C1 segment of cervical spinal cord (tissue), 14 donors: ENCODE measurements at places on chromosomes 13 and 19.

- no peak for DNase-seq
Measured at GRCh38 chr19:3818466-3818865, 32.3 kb upstream of the MATK start.

GRCh38 chr19:51783372-51783771, 11.6 kb upstream of the FPR3 start:
- DNase-seq = no peak

DNA sequence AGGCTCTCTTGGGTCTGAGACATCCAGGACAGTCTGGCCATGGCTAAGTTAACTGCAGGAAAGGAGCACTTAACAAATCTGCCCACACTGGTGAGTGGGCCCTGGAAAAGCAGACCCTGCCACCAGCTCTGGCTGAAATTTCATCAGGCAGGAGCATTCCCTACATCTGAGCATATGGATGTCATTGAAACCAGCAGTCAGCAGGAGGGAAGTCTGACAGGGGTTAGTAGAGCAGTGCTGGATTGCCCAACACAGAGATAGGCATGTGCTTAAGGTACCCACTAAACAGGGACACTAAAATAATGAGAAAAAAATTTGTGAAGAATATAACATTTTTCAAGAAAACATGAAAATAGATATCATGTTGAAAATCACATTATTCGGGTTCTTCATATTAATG, 13.6 kb upstream of the ACOD1 start:
- no peak for DNase-seq

DNA sequence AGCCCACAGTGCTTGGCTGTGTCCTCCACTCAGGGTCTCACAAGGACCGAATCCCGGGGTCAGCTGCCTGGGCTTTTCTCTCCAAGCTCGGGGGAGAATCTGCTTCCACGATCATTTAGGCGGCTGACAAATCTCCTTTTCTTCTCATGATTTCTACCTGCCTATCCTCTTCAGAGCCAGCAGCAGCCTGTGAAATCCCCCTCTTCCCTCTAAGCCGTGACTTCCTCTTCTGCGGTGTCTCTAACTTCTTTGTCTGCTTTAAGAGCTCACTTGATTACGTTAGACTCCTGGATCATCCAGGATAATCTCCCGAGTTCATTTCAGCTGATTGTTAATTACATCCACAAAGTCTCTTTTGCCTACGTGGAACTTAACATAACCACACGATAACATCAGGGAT, 22.5 kb upstream of the ZNF845 start:
- DNase-seq = no peak

DNA sequence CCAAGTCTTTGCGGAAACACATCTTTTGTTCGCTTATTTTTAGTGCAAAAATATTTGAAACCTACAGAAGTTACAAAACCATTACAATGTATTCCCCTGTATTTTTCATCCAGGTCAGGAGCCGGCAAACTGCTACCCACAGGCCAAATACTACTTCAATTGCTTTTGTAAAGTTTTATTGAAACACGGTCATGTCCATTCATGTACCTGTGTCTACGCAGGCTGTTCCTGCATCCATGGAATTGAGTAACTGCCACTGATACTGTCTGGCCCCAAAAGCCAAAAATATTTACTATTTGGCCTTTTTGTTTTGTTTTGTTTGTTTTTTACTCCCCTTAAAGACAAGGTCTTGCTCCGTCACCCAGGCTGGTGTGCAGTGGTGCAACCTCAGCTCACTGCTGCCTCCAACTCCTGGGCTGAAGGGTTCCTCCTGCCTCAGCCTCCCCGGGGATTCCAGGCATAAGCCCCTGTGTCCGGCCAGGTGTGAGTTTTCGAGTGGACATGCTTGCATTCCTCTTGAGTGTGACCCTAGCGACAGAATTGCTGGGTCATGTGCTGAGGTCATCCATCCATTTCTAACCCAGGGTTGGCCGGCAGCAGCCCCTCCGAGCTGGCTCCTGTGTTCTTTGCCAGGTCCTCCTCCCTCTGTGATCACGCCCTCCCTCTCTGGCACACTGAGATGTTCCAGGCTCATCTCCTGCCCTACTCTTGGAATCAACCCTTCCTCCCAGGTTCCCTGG, 10.9 kb upstream of the S1PR4 start:
- DNase-seq = no peak

DNA sequence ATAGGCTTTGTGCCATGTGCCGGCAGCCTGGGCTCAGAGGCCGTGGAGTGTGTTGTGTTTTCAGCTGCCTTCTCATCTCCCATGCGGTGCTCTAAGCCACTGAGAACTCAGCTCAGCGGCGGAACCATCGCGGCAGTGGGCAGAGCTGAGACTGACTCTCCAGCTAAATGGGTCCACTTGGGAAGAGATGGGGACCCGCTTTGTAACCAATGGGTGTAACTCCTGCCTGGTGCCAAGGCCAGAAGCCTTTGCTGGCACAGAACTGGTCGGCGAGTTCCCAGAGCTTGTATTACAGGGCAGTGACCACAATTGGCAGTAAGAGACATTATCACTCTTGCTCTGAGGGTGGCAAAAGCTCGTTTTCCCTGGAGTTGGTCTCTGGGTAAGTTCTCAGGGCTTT, 183.0 kb downstream of the STK24 start:
- DNase-seq = peak; percentile 39

GRCh38 chr19:33604651-33605050, 17.1 kb upstream of the CHST8 start:
- no peak for DNase-seq

- DNase-seq = no peak
Measured at GRCh38 chr13:44207476-44207875, 166.1 kb upstream of the SERP2 start.

DNA sequence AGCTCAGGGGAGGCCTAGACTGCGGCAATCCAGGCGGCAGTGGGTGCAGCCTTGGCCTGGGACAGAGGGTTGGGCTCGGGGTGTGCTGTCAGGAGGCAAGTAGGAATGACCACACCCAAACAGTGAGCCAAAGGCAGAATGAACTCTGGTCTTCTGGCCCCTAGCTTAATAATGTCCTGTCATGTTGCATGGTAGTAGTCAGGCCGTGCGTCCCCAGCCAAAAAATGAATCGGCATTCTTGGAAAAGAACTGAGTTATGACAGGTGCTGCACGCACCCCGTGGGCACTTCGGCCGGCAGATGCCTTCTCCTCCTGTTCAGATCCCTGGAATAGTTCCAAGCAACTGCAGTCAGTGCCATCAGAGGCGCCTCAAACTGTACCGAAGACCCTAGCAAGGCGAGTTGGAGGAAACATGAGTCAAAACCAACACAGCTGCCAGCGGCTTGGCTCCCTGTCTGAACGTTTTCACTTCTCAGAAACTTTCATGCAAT, 55.9 kb downstream of the ATP7B start:
- no peak for DNase-seq

DNA sequence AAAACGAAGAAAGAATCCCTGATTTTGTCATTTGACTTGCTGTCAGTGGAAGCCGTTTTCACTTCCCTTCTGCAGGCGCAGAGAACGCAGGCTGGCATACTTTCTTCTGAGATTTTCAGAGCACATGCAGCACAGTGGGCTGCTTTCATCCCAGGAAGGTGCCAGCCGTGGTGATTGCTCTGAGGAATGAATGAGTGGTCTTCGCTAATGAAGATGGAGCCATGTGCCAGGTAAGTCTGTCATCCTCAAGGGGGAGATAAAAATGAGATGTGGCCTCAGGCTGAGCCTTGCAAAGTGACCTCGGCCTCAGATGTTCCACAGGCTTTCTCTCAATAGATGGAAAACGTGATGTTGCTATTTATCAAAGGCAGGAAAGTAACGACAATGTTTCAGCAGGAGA, 94.6 kb upstream of the FARP1 start:
- no peak for DNase-seq

GRCh38 chr13:36919833-36920615, at the start of gene SMAD9:
Gene SMAD9 (minus strand): TSS chr13:36920238. CDS start chr13:36879689, 40,549 bp downstream.
- DNase-seq = peak; percentile 45

DNA sequence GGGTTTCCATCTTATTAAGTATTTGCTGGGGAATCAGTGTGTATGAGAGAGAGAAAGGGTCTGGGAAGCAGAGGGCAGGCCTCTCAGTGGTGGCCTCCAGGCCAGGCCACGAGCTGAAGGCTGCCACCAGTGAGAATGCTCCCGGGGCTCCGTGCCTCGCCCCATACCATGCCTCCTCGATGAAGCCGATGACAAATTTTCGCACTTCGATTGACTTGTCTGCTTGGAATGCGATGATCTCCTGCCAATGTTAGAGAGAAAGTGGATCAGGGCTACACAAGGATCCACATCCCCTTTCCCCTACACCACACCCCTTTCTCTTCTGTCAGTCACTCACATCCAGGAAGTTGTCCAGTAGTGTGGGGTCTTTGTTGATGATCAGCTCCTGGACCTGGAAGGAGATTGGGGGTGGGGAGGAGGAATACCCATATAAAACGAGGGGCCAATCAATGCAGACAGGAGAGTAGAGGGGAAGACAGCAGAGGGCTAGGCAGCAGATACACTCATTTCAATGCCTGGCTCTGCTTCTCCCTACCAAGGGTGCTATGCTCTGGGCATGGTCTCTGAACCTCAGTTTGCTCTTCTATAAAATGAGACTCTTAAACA, 10.7 kb downstream of the SYMPK start:
- DNase-seq = no peak

DNA sequence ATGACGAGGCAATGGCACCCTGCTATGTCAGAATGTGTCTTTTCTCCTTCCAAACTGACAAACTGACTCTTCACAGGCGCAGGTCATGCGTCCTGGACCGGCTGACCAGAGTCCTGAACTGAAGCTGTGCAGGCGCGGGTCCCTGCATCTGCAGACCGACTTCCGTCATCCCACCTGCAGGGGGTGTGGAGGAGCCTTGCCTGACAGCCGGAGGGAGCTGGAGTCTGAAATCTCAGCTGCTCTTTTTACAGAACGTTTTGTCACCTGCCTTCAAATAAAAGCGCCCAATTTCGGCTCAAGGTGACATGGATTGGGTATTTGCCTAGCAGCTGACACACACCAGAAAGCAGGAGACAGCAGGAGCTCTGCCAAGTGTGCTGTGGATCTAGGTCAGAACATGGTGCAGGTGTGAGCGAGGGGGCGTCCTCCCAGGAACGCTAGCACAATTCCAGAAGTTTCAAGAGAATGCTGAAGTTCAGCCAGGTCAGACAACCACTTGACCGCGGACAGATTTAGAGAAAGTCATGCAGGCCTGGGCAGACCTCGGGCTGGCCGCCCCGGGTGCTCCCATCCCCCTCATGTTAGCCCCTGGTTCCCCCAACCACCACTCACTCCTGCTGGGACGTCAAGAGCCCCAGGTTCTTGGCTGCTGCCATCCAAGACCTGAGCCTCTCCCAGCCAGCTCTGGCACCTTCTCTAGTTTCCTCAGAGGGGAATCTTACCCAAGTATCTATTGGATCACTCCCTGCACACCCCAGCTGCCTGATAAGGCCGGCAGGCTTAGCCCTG, 32.8 kb downstream of the ELL start:
- DNase-seq = no peak

- no peak for DNase-seq
Measured at GRCh38 chr19:10079031-10079453, 7.1 kb upstream of the SHFL start.

- DNase-seq = no peak
Measured at GRCh38 chr13:39401756-39402155, 201.2 kb downstream of the LHFPL6 start.

GRCh38 chr13:75432045-75432444, 49.9 kb downstream of the TBC1D4 start:
- DNase-seq = no peak

DNA sequence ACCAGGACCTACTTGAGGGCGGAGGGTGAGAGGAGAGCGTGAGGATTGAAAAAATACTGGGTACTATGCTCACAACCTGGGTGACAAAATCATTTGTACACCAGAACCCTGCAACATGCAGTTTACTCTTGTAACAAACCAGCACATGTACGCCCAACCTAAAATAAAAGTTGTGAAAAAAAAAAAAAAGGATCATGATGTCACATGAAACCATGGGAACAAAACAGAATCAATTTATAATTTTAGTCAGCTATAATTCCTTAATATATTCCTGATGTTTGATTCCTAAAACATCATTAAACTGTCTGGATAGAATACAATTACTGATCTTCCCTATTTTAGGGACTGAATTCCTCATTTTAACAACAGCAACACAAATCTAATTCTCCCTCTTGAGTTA, 160.6 kb upstream of the SPRY2 start:
- no peak for DNase-seq

- DNase-seq = no peak
Measured at GRCh38 chr13:81017513-81018152, 676.7 kb upstream of the SPRY2 start.

DNA sequence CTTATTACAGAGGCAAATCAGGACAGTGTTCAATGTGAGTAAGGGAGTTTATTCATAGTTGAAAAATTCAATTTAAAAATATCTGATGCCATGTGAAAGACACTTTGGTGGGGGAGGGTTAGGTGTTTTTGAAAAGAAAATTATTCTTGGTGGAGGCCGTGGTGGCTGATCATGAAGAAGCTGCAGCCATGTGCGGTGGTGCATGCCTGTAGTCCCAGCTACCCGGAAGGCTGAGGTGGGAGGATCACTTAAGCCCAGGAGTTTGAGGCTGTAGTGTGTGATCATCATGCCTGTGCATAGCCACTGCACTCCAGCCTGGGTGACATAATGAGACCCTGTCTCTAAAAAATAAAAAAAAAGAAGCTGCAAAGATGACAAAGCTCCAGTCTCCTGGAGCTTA, 28.6 kb downstream of the WDFY2 start:
- no peak for DNase-seq

DNA sequence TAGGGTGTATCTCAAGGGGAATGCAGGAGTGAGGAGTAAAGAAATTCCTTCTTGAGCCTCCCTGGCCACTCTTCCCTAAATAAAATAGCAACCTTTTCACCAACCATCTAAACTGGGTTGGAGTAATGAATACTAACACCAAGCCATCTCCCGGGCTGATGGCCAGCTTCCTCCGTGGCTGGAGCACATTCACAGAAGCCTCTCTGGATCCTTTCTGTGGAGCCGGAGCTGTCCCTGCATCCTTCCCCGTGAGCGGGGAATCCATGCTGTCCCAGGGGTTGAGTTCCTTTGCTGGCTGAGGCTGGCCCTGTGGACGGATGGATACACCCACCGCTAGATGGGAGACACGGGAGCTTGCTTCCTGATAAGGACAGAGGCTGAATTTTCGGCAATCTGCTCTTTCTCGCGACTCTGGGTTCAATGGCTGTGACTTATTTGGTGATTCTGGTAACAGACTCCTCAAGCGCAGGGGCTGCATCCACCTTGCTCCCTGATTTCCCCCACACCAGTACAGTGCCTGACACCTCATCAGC, 370.3 kb downstream of the ZNF536 start:
- no peak for DNase-seq

- DNase-seq = no peak
Measured at GRCh38 chr13:40484974-40485373, 181.5 kb downstream of the FOXO1 start.

- DNase-seq = no peak
Measured at GRCh38 chr13:36774931-36775330, 44.1 kb upstream of the RFXAP start.

DNA sequence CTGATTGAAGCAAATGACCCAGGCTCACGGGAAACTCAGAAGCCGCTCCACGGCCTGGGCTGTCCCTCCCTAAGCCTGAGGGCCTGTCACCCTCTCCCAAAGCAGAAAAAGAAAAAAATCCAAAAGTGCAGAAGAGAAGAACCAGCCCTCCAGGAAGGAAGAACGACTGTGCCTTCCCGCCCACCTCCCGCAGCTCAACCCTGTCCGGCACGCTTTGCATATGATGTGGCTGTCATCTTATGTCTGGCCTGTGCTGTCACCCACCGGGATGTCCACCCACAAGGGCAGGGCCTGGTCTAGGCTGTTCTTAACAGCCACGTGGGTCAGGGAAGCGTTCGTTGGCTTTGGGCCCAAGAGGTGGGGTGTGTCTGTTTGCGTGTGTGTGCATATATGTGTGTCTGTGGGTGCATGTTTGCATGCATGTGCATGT, 13.7 kb downstream of the ZBTB7A start:
- DNase-seq = no peak
